ENCODE measurements at places on chromosomes 16 and 17.
A peak's percentile ranks its signal among the peaks of the same experiment; 100 is the strongest.

GRCh38 chr17:20966870-20967269 is 75.9 kb downstream of the USP22 start:
- no peak for DNase-seq

- no peak for DNase-seq
Observed at GRCh38 chr16:85213926-85214675, 101.8 kb upstream of the CIBAR2 start.

- no peak for DNase-seq
Observed at GRCh38 chr16:11389083-11389482, 43.8 kb downstream of the RMI2 start.

DNA sequence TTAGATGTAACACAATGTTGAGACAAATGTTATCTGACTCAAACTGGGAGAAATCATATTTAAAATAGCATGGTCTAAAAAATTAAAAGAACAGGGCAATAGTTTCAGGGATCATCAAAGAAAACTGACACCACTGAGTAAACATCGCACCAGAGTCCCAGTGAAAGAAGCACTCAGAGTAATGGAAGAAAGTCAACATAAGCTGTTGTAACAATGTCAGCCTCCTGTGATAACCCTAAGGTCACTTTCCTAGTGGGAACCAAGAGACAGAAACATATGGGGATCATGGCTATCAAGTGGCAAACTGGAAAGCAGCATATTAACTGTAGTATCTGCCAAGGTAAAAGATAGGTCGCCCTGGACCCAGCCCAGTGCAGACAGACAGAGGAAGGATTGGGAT is 160.8 kb downstream of the CA10 start:
- no peak for DNase-seq

DNA sequence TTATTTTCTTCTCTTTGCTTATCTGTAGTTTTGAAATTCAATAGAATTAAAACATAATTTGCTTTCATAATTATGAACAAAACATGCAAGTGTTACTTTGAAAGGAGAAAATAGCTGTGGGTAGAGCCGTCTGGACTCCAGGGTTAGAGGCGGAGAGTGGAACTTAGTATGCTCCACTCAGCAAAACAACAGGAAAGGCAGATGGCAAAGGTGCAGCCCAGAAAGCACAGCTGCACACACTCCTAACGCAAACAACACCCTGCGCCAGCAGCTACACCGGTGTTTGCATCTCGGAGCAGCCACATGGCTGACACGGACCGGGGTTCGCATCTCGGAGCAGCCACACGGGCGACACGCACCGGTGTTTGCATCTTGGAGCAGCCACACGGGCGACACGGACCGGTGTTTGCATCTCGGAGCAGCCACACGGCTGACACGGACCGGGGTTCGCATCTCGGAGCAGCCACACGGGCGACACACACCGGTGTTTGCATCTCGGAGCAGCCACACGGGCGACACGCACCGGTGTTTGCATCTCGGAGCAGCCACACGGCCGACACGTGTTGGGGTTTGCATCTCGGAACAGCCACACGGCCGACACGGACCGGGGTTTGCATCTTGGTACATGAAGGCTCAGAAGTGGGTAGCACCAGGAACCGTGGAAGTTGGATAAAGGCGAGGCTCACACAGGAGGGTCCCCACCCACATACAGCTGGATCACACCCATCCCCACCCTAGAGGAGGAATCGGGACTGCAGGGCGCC is 12.2 kb upstream of the CAPN15 start:
- no peak for DNase-seq

GRCh38 chr17:10526517-10526916 is 8.2 kb upstream of the MYH1 start:
- no peak for DNase-seq

DNA sequence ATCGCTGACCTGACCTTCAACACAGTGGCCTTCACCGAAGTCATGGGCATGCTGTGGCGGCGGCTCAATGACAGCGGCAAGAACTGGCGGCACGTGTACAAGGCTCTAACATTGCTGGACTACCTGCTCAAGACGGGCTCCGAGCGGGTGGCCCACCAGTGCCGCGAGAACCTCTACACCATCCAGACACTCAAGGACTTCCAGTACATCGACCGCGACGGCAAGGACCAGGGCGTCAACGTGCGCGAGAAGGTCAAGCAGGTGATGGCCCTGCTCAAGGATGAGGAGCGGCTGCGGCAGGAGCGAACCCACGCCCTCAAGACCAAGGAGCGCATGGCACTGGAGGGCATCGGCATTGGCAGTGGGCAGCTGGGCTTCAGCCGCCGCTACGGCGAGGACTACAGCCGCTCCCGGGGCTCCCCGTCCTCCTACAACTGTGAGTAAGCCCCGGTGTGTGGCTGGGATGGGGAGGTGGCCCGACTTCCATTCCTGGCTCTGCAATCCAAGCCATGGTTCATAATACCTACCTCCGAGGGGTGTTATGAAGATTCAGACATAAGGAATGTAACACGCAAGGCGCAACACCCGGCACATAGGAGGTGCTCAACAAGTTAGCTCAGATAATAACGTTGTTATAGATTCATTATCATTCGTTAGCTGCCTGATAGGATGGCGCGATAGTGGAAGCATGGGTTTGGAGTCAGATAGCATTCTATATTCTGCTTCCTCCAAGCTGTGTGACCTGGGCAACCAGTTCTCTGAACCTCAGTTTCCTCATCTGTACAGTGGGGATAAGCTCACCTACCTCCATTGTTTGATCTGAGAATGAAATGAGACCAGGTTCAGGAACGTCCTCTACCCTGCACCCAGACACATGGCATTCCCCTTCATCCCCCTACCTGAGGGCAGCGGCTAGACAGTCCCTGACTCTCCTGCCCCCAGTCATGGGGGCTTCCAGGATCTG is 4.4 kb downstream of the EPN3 start:
- DNase-seq, result no peak

DNA sequence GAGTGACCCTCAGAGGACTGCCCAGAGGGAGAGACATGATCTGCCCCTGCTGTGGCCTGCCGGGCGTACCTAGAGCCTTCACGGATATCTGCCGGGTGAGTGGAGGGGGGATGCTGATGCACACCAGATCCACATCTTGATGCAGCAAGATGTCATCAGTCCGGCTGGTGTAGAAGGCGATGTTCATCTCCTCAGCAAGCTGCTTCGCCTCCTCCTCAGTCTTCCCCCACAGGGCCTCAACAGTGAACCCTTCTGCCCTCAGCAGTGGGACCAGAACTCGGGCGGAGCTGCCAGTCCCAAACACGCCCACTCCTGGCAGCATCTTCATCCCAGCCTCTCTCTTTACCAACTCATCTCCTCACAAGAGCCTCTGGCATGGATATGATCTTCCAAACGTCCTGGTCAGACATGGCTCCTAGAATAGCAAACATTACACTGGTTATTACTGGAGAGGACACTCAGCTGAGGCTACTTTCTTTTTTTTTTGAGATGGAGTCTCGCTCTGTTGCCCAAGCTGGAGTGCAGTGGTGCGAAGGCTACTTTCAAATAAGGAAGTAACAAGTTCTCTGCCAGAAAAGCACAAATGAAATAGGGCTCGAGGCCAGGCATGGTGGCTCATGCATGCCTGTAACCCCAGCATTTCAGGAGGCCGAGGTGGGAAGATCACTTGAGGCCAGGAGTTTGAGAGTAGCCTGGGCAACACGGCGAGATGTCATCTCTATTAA is 18.9 kb downstream of the C16orf86 start:
- no peak for DNase-seq

GRCh38 chr16:28058839-28059589 is 4.5 kb downstream of the GSG1L start:
- DNase-seq, result no peak

DNA sequence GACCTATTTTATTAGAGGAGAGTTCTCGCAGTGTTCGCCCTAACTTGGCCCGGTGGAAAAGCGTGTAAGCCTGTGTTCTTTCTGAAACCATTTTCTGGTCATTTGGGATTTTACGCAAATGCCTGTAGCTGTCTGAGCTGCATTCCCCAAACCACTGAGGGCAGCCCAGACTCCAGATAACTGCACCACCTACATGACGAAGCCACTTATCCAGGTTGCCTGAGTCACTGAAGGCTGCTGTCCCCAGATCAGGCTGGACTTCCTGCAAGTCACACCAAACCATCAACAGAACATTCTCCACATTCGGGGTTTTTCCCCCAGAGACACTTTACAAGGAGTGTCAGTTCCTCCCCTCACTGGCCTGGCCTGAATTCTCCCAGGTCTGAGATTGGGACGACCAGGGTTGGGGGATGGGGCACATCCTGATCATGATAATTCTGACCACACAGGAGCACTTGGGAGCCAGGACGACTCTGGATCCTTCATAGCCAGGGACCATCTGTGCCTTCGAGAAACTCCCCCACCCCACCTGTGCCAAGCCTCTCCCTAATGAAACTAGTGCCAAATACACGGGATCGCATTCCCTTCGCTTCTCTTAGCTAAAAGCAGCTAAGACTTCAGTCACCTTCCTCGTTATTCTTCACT is 2.3 kb downstream of the RPRML start:
- no peak for DNase-seq

GRCh38 chr17:83156408-83156807 is 77.0 kb downstream of the METRNL start:
- no peak for DNase-seq

- peak; percentile 37 for DNase-seq
Observed at GRCh38 chr17:35700150-35700549, 31.3 kb upstream of the RASL10B start.

GRCh38 chr16:2388875-2389433 is 40.3 kb upstream of the CCNF start:
- peak; percentile 84 for DNase-seq

DNA sequence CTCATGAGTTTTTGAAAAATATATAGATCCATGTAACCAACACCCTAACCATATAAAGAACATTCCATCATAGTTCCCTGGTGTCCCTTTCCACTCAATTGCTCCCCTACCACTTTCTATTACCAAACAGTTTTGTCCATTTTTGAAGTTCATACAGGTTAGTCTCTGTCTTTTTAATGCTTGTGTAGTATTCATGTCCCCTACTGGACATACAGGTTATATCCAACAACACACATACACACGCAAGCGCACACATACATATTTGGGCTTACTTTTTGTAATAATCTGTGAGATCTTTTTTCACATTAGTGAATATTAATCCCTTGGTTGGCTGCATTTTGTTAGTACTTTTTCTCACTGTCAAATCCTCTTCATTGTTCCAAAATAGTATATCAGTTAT is 6.4 kb downstream of the CRYBA1 start:
- no peak for DNase-seq

- no peak for DNase-seq
Observed at GRCh38 chr17:53470626-53471025, 352.1 kb upstream of the KIF2B start.

- no peak for DNase-seq
Observed at GRCh38 chr17:56908001-56908542, 5.8 kb downstream of the TRIM25 start.

GRCh38 chr16:85144026-85144915 is 32.0 kb upstream of the CIBAR2 start:
- DNase-seq, result no peak

GRCh38 chr17:3524024-3524423 is 33.6 kb downstream of the TRPV3 start:
- no peak for DNase-seq

- no peak for DNase-seq
Observed at GRCh38 chr17:7216242-7217112, 3.2 kb downstream of the DLG4 start.

DNA sequence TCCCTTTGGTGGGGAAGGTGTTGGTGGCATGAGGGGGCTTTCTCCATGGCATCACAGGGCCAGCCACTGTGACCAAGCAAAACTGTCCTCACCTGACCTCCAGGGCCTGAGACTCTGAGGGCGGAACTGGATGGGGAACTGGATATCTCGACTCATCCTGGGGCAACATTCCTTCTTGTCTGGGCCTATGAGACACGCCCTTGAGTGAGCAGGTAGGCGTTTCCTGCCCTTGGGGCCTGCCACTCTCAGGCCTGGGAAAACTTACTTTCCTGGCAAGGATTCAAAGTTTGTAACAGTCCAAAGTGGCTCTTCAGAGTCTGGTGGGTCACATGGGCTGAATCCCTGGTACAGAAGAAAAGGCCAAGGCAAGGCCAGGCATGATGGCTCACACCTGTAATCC is 9.6 kb downstream of the MT1X start:
- no peak for DNase-seq

DNA sequence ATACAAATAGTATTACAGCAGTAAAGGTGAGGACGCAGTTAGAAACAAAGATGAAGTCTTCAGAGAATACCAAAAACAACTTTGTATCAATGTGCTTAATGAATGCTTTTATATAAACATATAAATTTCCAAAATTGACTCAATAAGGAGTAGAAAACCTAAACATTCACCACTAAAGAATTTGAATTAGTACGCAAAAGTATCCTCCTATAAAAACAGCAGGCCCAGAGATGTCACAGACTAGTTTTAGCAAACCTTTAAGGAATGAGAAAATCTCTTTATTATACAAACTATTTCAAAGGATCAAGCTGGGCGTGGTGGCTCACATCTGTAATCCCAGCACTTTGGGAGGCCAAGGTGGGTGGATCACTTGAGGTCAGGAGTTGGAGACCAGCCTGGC is 86.2 kb downstream of the OR1D5 start:
- no peak for DNase-seq

GRCh38 chr17:72361892-72362291 is 241.1 kb downstream of the SOX9 start:
- DNase-seq, result peak; percentile 74

GRCh38 chr17:79218825-79219200 is 144.2 kb downstream of the ENGASE start:
- no peak for DNase-seq

DNA sequence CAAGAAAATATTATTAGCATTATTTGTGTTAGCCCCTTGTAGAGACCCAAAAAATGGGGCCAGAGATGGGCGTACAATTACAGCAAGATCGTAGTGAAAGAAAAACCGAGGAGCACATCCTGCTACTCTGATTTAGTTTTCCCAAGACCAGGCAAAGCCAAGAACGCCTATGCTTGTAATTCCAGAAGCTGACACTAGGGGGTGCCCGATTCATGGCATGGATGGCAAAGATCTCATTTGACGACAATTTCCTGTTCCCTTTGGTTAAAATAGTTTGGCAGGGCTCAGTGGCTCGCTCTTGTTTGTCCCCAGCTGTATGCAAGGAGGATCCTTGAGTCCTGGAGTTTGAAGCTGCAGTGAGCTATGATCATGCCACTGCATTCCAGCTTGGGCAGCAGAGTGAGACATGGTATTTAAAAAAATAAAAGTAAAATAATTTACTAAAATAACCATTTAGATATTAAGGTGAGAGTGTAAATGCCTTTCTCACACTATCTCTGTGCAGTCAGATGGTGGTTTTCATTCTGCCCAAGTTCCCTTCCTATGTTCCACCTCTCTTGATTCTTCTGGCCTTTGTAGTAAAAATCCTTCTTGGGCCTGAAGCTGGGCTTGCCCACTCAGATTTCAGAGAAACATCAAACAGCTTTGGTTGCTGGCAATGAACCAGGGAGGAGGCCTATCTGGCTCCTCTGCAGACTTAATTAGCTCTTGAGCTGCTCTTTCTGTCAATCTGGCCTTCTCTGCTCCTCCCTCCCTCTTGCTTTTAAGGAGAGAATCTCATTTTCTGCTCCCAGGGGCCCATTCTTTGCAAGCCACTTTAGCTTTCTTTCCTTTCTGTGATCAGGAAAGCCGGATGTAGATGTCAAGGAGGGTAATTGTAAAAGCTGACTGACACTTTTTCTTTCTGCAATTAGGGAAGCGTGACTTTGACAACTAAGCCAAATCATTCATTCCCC is 31.2 kb downstream of the TMEM238L start:
- DNase-seq, result no peak

GRCh38 chr17:61299517-61300513 is 99.8 kb upstream of the TBX2 start:
- no peak for DNase-seq

- no peak for DNase-seq
Observed at GRCh38 chr16:67951485-67951884, 7.6 kb upstream of the LCAT start.

- no peak for DNase-seq
Observed at GRCh38 chr16:53666786-53667415, 36.8 kb downstream of the RPGRIP1L start.

Measured in fibroblast of lung (primary cell).